ENCODE measurements at places on chromosomes 1 and 21.

GRCh38 chr1:165884009-165884689 lies 56.7 kb downstream of the UCK2 start:
- DNase-seq = no peak

GRCh38 chr1:181503171-181503810 lies 20.0 kb downstream of the CACNA1E start:
- no peak for DNase-seq

- DNase-seq = no peak
These were observed 75.5 kb downstream of the KAZN start for GRCh38 chr1:14674030-14674429.

GRCh38 chr1:38433084-38433722 lies 386.6 kb upstream of the POU3F1 start:
- DNase-seq = no peak

DNA sequence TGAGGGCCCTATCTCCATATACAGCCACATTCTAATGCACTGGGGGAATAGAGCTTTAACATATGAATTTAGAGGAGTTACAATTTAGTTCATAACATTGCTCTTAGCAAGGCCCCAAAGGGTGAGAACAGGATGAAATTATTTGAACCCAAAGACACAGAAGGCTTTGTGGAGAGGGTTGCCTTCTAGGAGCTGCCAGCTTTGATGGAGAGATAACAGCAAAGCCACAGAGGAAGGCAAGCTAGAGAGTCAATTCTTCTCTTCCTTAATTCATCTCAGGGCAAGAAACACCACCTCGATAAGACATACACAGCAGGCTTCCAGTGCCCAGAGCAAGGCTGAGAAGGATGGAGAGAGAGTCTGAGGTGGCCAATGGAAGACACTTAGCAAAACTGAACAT lies 94.8 kb upstream of the TMPRSS15 start:
- DNase-seq = no peak

DNA sequence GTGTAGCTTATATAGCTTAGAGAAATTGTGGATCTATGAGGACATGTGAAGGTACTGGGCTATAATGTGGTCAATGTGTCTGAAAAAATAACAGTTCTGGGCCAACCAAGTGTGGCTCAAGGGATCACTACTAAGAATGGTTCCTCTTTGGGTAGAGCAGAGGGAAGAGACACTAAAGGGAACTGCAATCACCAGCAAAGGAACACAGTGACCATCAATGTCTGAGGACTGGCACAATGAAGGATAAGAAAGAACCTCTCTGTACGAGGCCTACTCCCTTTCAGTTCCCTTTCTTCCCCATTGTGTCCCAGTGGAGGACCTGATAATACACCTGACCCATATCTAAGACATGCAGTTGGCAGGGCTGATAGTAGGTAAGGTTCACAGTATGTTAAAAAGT lies 89.9 kb upstream of the JAK1 start:
- no peak for DNase-seq

- DNase-seq = no peak
These were observed 996 bp downstream of the CNIH4 start for GRCh38 chr1:224357626-224358124.

DNA sequence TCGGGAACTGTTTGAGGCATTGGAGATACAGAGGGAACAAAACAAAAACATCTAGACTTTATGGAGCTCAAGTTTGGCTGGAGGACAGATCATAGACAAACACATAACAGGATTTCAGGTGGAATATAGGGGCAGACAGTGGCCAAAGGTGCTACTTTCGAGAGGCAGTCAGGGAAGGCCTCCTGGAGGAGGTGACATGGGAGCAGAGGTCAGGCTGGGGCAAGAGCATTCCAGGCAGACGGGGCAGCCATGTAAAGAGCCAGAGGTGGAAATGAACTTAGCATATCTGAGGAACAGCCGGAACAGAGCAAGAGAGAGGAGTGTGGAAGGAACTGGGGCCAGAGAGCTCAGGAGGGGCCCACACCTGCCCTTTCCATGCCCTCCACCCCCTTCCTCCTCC lies 122.3 kb downstream of the DMRTB1 start:
- no peak for DNase-seq

- no peak for DNase-seq
These were observed 12.4 kb upstream of the LRRN2 start for GRCh38 chr1:204697893-204698292.

DNA sequence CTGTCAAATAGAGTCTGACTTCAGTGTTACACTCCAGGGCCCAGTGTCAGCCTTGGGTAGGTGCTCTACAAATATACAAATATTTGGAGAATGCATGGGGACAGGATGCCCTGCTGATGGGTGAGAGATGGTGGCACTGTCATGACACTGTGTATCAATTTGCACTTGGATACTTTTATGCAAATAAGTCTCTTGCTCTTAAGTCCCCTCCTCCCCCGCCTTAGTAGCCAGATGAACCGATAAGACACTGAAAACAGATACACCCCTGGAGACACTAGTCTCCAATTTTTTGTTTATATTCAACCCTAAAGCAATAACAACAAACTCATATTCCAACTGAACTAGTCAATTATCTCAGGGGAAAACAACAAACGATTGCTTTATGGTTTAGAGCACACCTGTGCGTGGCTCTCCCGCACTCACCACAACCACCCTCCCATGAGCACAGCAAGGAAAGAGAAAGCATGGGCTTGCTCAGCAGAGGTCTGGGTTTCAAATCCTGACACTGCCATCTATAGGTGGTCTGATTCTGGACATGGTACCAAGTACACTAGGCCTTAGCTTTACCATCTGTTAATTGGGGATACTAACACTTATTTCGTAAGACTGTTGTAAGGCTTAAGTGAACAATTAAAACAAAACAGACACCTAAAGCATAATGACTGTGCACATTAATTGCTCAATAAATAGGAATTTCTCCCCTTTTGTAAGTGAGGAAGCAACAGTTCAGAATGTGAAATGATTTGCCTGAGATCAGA lies 50.3 kb downstream of the HIVEP3 start:
- no peak for DNase-seq

DNA sequence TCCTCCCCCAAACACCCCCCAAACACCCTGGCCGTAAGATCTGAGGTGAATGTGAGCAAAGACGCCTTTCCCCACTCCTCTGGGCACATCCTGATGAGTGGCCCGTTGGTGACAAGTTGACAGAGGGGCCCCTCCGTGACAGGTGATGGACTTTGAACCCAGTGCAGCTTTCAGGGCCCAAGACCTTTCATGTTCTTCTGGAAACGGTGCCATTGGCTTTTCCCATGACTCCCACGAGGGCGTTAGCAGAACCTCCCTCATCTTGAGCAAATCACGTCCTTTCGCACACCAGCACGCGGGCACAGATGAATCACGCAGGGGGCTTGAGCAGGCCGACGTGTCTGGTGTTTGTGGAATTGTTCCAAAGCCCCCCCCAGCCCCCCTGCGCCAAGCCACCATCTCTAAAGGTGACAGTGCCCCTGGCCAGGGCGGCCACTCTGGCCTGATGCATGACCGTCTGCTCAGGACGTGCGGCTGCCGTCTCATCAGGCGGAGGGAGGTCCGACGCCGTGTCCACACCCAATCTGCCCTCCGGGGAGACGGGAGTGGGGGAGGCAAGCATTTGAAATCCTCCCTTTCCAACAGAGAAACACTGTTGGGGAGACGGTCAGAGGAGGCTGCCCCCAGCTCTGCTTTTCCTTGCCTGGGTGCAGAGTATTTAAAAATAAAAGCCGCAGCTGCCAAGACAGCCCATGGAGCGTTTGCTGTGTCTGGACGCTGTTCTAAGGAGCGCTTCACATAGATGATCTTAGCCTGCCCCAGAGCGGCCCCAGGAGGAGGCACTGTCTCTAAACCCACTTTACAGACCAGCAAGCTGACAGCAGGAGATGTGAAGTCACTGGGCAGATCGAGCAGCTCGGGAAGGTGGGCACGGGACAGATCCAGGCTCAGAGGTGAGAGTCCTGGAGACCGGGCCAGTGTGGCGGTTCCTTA lies 98.3 kb upstream of the ARHGEF16 start:
- no peak for DNase-seq

GRCh38 chr1:236520445-236521005 lies 3.3 kb upstream of the LGALS8 start:
- DNase-seq = no peak

DNA sequence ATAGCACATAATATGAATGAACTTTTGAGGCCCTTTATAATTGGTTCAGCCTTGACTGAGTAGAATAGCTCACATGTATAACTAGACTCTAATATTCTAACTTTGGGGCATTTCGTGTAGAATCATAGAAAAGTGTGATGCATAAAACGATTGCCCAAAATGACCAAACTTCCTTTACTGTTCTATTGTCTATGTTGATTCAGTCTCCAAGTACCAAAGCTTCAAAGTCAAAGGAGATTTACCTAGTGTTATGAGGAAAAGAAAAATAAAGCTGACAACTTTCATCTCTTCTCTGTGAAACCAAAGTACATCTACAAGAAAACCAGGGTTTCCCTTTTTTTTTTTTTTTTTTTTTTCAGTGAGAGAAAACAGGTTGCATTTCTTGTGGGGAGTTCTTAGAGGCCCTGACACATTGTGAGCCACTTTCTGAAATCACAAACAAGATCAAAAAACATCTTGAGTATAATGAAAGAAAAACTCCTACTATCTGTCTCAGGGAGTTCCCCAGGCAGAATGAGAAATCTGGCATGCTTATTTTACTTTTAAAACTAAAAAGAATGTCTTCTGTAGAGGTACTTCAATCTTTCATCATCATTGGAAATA lies 183.4 kb downstream of the TNFSF18 start:
- DNase-seq = no peak

GRCh38 chr1:41313661-41314131 lies 47.5 kb upstream of the FOXO6 start:
- no peak for DNase-seq

GRCh38 chr1:1259951-1260600 lies 13.6 kb upstream of the C1QTNF12 start:
- no peak for DNase-seq

DNA sequence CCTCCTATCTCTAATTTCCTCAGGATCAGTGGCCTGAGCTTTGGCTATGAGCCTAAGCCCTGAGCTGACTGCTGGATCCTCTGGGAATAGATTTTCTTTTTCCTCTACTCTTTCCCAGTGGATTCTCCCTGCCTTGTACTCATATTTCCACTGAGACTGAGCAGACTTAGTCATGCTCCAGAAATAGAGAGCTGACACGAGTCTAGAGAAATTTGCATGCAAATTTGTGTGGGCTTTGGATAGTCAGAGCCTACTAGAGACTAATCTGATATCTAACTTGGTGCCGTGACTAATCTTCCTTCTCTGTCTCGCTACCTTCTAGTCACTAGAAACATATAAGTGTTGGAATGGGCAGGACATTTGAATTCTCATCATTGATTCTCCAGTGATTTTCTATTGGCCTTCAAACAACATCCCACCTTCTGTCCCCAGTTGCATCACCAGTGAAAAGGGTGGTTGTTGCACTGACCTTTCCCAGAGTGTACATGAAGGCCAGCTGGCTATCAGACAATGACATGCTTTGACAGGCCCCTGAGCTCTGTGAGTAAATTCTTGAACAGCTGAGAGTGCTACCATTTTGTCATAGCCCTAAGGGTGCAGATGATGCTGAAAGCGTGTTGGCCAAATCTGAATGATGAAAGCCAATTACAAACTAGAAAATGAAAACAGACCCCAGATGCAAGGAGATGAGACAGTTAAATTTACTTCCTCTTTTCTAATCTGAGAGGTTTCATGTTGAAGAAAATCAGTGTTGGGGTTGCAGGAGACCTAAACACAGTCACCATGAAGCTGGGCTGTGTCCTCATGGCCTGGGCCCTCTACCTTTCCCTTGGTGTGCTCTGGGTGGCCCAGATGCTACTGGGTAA lies at the start of gene FCRLA:
Gene FCRLA, plus strand, starts transcription at position 748 of the 866 bp plus-strand sequence. Its CDS starts 36 bp downstream, at position 784.
- no peak for DNase-seq

DNA sequence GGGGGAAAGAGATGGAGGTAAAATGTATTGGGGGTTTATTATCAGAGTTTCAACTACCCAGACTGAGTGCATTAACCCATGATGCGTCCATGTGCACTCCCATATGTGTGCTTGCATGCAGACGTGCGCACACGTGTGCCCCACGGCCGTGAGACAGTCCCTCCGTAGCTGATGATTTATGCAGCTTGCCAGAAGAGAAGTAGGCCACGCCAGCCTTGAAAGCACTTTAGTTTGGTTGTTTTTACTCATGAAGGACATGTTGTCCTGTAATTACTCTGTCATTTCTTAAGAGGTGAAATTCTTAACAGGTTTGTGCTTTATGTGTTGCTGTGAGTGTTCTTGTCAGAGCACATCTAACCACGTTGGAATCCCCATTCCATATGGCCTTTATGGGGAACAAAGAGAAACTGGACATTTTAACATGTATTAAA lies 467.8 kb downstream of the LMO4 start:
- DNase-seq = no peak

GRCh38 chr1:201714542-201715329 lies 114.2 kb upstream of the IPO9 start:
- DNase-seq = no peak

DNA sequence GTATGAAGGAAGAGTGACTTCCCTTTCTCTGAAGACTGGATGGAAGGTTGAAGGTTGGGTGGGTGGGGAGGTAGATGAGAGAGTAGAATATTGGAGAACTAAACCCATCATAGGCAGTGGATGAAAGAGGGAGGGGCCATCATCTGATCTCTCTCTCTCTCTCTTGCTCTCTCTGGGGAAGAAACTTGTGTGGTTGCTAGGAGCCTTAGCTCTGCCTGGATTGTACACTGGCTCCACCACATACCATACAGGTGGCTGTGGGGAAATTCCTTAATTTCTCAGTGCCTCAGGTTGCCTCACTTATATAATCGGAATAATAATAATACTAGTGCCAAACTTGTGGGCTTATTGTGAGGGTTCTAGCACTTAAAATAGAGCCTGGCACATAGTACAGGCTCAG lies 9.5 kb downstream of the XCL1 start:
- no peak for DNase-seq

- no peak for DNase-seq
These were observed 1.1 kb downstream of the TFAP2E start for GRCh38 chr1:35574125-35574654.

GRCh38 chr1:239276051-239276450 lies 110.3 kb upstream of the CHRM3 start:
- DNase-seq = no peak

DNA sequence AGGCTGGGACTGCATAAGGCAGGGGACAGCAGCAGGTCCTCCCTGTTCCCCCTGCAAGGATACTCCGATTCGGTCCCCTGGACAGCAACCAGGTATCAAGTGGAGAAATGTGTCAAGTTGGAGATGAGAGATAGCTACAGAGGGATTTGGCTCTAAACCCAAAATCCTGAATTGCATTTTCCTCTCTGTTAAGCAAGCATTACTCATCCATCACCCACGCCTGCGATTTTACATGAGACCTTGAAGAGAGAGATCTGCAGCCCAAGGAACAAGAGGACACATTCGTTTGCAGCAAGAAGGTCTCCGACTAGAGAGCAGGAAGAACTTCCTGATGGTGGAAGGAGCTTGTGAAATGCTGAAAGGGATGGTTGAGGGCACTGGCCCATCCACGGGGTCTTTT lies 21.9 kb downstream of the SYT2 start:
- no peak for DNase-seq
